ENCODE measurements at places on chromosomes 3 and 15.
A peak's percentile ranks its signal among the peaks of the same experiment; 100 is the strongest.

GRCh38 chr3:44961888-44962287, 14.1 kb downstream of the ZDHHC3 start:
- no peak for DNase-seq

DNA sequence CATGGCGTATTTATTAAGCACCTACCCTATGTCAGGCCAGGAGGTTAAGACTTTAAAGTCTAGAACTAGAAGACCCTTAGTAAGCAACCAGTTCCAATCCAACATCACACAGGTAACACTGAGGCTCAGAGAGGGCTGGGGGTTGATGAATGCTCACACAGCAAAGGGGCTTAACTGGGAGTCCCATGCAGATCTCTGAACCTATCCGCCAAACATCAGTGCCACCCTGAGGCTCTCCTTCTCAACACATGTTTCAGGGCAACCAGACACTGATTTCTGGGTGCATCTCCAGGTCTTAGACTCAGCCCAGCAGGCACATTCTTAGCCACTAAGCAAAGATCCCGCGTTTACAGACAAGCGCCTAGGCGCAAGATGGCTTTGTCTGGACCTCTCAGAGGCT, 92.0 kb upstream of the SLC6A11 start:
- DNase-seq = no peak

DNA sequence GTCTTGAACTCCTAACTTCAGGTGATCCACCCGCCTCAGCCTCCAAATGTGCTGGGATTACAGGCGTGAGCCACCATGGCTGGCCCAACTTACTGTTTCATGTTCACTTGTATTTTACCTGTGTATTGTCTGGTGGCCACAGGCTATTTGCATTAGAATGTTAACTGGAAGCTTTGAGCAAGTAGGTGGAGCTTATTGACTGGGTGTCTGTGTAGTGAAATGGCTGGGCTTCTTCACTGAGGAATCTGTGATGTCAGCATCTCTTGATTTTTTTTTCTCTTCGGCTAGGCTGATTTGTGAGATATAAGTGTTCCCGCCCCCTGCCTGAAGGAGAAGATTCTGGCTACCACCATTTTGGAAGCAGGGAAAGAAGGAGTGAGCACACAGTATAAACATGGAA, 237.8 kb upstream of the PEX5L start:
- DNase-seq = no peak

- DNase-seq = no peak
Observed at GRCh38 chr3:50689558-50689957, 14.8 kb downstream of the DOCK3 start.

- no peak for DNase-seq
Observed at GRCh38 chr15:49823987-49824774, 203.3 kb downstream of the DTWD1 start.

- DNase-seq = no peak
Observed at GRCh38 chr3:184320104-184320445, 5.7 kb downstream of the EIF4G1 start.

GRCh38 chr15:94547711-94548110, 316.4 kb downstream of the MCTP2 start:
- DNase-seq = no peak

- DNase-seq = no peak
Observed at GRCh38 chr15:94242257-94242656, 10.9 kb downstream of the MCTP2 start.

DNA sequence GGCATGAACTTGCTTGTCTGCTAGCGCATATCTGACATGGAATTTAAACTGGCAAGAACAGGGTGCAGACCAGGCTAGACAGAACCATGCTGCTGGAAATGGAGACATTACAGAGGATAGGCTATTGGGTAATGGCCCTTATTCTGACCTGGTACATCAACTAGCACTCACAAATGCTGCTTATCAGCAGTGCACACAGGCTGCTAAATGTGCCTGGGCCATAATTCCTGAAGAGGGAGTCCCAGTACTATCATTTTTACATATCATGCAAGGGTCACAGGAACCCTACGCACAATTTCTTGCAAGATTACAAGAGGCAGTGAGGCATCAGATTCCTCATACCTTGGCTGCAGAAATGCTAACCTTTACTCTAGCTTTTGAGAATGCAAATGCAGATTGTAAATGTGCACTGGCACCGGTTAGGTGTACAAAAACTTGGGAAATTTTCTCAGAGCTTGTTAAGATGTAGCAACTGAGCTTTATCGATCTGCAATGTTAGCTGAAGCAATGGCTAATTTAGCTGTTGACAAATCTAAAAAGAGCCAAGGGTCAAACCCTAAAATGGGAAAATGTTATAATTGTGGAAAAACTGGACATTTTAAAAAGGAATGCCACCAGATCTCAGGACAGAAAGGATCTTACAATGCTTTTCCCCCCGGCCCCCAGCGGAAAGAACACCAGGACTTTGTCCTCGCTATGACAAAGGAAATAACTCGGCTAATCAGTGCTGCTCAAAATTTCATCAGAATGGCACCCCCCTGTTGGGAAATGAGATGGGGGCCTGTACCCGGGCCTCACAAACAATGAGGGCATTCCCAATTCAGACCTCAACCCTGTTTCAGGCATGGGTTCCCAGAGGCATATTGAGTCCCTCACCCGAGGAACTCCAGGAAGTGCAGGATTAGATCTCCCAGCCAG, 21.1 kb downstream of the CCRL2 start:
- no peak for DNase-seq

GRCh38 chr3:59115364-59116232, 65.8 kb upstream of the CFAP20DC start:
- no peak for DNase-seq

- DNase-seq = no peak
Observed at GRCh38 chr15:32885713-32886112, 167.9 kb downstream of the GREM1 start.

DNA sequence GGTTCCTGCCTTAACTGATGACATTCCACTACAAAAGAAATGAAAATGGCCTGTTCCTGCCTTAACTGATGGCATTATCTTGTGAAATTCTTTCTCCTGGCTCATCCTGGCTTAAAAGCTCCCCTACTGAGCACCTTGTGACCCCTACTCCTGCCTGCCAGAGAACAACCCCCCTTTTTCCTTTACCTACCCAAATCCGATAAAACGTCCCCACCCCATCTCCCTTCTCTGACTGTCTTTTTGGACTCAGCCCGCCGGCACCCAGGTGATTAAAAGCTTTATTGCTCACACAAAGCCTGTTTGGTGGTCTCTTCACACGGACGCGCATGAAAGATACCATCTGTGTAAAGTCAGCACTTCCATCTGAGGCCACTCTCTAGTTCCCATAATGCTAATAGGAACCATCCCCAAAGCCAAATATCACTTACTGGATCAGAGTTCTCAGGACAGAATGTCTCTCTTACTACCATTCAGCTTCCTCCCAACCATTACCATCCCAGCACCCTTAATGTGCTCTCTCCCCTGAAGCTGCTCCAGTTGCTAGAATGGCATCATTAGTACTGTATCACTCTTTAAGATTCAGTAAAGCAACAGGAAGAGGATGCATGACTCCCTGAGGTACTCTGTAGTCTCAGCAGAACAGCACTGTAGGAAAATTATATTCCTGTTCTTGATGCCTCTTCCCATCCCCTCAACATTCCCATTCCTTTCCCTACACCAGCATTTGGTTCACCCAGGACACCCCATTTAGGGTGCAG, 2.3 kb upstream of the HRG start:
- DNase-seq = no peak

DNA sequence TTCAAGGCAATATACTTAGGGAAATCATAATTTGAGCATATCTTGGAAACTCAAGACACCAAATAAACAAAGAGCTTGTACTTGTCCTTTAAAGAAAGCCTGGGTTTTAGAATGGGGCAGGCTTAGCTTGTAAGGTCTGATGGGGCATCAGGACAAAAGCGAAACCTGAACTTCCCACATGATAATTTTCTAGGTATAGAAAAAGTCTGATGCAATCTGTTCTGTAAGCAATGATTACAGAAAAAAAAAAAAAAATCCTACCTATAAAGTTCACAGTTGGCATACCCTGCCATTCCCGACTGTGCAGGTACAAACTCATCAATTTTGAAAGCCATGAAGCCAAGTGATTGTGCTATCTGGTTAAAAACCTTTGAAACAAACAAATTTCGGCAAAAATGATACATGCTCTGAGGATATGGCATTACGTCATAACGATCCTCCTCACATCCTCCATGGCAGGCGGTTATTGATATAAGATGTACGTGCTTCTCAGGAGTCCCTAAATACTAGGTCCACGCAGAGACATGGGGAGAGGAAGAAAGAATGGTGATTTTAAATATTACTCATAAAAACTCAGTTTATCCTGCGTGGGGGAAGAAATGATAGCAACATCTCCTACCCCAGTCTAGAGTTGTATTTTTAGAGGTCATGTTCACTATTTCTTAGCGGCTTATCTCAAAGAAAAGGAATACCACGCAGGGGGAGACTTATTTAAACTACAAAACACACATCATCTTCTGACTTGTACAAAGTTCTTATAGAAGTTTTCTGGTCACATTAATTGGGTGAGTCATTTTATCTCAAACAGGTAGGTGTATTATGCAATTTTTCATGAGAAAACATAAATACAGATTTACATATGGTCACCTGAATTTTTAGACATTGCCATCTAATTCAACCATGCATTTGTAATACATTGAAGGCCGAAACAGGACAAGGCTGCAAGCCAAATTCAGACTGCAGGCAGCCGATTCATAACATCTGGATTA, 27.0 kb downstream of the MB21D2 start:
- no peak for DNase-seq

DNA sequence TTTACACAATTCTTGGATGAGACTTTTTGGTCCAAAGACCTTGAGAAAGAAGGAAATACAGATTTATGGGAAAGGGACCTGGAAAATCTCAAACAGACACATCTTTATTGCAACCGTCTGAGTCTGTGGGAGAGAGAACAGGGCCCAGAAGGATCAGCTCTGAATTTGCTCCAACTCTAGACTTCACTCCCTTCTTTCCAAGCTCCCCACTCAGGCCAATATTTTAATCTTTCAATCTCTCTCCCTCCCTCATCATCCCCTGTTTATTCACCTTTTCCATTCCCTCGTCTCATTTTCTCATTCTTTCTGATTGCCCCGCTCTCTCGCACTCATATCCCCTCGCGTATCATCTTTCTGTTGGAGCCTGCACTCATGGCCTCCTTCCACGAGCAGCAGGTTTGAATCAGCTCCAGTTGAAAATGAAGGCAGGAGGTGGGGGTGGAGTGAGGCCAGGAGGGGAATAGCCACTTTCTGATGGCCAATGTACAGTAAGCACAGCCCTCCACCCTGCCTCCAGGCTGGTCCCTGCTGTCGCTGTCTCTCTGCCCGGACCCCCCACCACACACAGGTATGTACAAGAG, 63.6 kb upstream of the BOC start:
- DNase-seq = no peak

DNA sequence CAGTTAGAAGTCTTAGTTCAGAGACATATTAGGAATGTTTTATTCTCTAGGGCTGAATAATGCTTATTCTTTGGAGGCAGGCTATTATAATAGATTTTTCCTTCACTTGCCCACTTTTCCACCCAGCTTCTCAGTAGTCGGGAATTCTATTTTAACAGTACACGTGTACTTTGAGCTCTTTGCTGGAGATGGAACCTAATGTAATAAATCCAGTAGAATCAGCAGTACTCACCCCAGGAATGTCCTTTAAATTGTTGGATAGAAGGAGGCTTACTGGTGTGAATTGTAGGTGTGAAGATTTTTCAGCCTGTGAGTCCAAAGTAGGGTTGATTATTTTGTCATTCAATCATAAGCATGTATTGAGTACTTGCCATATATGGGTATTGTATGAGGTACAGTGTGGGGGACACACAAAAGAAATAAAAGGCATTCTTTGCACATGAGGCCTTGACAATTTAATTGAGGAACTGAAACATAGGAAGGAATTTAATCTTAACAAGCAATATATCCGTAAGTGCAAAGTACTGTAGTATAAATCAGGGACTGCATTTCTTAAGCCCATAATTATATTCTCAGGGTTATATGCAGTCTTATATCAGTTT, 29.5 kb upstream of the MGA start:
- no peak for DNase-seq

- DNase-seq = peak; percentile 56
Observed at GRCh38 chr3:184284696-184285095, 8.9 kb downstream of the ECE2 start.

DNA sequence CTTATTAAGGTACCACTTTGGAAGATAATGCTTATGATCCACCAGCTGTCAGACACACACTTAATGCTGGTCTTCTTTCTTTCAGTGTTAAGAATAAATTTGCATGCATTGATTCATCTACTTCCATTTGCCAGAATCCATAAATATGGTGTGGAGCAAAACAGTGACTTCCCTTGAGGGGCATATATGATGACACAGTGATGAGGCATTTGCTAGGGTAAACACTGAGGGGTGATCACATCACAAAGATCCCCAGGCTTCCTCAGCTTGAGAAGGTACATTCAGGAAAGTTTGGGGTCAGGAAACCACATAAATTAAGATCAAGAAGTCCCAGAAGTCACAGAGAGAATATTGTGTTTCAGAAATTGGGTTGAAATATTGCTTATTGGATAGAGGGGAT, 9.9 kb upstream of the ZBED2 start:
- no peak for DNase-seq

- no peak for DNase-seq
Observed at GRCh38 chr3:127147291-127147885, 45.5 kb upstream of the PRR23E start.

GRCh38 chr3:177199206-177199760, 2.0 kb upstream of the TBL1XR1 start:
- DNase-seq = peak; percentile 31

DNA sequence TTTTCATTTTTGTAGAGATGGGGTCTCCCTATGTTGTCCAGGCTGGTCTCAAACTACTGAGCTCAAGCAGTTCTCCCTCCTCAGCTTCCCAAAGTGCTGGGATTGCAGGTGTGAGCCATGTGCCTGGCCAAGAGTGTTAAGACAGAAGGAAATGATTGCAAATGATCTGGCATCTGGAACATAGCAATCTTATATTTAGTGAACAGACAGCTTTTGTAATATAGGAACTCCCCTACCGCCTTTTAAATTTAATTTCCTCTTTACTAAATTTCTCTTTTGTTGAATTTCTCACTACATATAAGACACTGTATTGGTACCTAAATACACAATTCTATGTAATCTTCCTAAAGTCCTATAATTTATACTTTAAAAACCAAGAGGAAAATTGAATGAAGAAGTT, 13.1 kb downstream of the ANO10 start:
- DNase-seq = no peak

DNA sequence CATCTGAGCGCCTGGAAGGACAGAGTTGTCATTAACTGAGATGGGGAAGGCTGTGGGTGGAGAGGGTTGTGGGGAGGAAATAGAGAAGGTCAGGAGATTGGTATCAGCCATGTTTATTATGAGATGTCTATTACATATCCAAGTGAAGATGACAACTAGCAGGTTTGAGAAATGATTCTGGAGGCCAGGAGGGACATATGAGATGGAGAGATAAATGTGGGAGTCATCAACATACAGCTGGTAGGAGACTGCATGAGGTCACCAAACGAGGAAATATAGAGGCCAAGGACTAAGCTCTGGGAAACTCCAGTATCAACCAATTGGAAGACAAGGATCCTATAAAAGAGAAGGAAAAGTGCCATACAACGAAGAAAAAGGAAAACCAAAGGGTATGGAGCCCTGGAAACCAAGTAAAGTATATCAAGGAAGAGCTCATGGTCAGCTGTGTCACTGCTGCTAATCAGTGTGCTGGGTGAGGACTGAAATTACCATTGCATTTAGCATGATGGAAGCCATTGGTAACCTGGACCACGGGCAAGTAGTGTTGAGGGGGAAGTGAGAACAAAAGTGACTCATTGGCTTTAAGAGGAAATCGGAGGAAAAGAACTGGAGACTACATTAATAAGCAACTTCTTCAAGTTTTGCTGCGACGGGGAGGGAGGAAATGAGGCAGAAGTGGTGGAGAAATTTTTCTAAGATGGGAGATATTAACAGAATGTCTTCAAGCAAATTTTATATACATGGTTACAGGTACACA, 14.0 kb upstream of the UACA start:
- DNase-seq = no peak

Data from NAMALWA (cell line).